ENCODE measurements at places on chromosomes 1 and 21. TPM values are rescaled to one million over a fixed set of nuclear protein-coding genes. Genes with fewer than 3 reads are reported as not detected.

GRCh38 chr1:236079703-236080102 lies 14.8 kb upstream of the NID1 start:
- no peak overlapping the region for H3K4me3 ChIP-seq
- peaks cover 8% of the 10 kb centered on the region for H3K27me3 ChIP-seq
- H3K27ac ChIP-seq, result no peak overlapping the region
- DNase-seq, result no peak
- peaks cover 9% of the 10 kb centered on the region for H3K4me1 ChIP-seq

- H3K4me1 ChIP-seq, result no peaks in the 10 kb centered on the region
- H3K36me3 ChIP-seq, result no peaks in the 10 kb centered on the region
- peaks cover 2% of the 10 kb centered on the region for H3K27me3 ChIP-seq
Observed at GRCh38 chr1:184497959-184498723, 111.3 kb downstream of the C1orf21 start.

DNA sequence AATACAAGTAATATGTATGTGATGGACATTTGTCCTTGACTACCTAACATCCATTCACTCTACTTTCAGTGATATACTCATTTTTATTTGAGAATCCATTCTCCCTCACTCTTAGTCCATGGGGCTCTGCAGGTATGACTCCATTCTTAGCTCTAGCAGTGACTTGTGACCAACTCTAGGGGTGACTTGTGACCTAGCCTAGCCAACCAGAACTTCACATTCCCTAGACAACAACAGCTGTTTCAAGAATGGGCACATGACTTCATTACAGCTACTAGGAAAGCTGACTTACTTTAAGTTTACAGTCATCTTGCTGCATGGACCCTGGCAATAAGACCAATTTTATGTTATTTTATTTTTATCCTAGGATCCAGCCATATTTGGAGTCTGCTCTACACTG lies 23.6 kb upstream of the DDX59 start:
- H3K4me3 ChIP-seq, result no peak overlapping the region
- peaks cover 31% of the 10 kb centered on the region for H3K27me3 ChIP-seq
- no peak for DNase-seq

RASAL2 gene
- not detected for total RNA-seq

DYNLT5 gene
- not detected for total RNA-seq
